ENCODE measurements at places on chromosomes 5 and 9.

- no peak for DNase-seq
These were observed 19.9 kb upstream of the SCGB3A2 start for GRCh38 chr5:147858565-147858964.

DNA sequence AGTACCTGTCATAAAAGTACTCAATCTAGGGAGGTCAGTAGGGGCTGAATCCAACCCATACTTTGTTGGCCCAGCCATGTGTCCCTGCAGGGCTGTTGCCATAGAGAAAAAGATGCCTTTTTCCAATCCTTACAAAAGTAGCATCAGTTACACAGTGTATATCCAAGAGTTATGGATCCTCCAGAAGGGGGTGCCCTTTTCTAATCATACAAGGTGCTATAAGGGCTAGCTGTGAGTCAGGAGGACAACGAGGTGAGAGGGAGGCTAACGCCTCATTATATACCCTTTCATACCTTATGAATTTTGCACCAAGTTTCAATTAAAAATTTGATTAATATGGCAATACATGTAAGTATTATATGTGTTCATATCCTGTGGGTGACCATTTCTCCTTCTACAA lies 4.8 kb downstream of the KIAA0825 start:
- no peak for DNase-seq

GRCh38 chr5:177103523-177104253 lies 17.0 kb downstream of the FGFR4 start:
- no peak for DNase-seq

DNA sequence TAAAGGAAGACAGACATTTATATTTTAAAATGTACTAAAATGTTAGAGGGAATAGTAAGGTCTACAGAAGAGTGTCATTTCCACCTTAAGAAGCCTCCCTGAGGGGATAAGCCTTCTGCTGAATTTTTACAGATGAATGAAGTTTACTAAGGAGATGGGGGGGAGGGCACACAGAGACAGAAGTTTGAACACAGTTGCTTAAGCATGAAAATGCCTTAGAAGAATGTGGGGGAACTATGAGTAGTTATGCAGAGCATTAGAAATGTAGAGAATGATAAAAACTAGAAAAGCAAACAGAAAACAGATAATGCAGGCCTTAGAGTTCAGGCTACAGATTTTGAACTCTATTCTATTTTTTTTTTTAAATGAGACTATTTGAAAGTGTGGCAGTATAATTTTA lies 232.2 kb upstream of the VLDLR start:
- DNase-seq, result no peak

- no peak for DNase-seq
These were observed 202.5 kb downstream of the MEF2C start for GRCh38 chr5:88680253-88681132.

DNA sequence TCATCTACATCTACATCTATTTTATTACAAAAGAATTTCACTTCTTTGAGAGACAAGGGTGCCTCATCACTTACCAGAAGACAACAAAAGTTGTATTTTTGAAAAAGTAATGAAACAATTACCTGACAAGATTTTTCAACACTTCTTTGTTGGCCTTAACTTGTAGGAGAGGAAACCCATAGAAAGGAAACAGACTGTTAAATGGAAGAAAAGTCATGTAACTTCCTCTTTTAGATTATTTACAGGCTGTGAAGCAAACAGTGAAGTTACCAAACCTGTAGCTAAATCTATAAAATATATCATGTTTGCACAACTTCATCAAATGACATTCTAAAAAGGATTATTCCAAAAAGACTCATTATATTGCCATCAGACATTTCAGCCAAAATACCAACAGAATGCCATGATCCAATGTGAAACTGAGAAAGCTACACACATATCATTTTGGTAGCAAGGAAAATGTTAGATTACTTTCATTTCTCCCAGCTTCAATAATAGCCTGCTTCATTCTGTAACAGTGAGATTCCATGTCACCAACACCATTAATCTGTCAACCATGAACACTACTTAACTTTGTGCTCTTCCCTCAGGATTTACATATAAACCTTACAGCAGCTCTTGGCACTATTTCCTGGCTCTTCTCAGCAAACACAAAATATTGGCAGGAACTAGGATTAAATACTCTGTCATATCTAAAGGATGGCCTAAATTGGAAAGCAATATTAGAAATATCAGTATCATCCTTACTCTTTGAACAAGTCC lies 122.5 kb downstream of the MCTP1 start:
- no peak for DNase-seq

DNA sequence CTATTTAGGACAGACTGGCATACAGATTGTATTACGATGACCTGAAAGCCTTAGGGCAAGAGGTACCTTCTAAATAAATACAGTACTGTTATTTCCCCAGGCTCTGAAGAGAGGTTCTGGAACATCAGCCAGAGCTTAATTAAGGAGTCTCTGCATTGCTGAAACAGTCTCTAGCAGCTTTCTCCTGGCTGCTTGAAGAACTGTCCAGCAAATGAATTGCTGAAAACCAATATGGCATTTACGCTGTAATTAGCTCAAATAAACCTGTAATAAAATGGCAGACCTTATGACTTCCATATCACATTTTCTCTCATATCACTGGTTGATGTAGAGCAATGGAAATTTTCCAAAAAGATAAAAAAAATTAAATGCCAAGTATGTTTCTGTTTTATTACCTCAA lies 636.3 kb downstream of the GABRG2 start:
- DNase-seq, result no peak

- no peak for DNase-seq
These were observed 48.0 kb upstream of the CEP78 start for GRCh38 chr9:78187763-78188484.

DNA sequence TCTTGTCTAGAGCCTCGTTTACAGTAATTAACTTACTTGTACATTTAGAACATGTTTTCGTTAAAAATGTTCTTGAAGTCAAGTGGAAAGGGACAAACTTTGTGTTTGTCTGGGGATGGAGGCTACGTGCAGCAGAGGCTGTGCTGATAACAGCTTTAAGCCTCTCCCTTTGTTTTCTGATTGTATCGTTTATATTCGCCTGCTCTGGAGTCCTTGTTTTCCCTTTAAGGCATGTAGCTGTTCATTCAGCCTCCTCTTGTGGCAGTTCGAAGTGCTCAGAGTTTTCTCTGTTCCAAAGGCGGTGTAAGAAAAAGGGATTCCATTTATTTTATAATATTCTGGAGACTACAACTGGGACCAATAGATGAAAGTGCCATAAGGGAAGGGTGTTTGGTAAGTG lies 1.9 kb downstream of the SLC36A1 start:
- no peak for DNase-seq

- no peak for DNase-seq
These were observed 13.8 kb downstream of the FOXE1 start for GRCh38 chr9:97866848-97867247.

DNA sequence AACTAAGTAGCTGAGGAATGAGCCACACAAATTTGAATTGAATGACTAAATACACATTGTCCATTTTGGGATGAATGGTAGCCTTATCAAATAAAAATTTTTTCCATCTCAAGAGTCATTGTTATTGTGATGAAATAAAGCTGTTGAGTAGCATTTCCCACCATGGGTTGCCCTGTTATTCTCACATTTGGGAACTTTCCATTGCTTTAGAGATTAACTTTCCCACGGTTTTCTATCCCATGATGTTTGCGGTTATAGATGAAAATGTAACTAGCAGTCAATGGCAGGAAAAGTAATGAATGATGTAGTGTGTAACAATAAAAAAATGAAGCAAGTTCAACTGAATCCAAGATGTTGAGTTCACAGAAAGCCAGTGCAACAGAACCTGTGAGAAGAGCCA lies 59.9 kb upstream of the PLPP1 start:
- DNase-seq, result no peak

DNA sequence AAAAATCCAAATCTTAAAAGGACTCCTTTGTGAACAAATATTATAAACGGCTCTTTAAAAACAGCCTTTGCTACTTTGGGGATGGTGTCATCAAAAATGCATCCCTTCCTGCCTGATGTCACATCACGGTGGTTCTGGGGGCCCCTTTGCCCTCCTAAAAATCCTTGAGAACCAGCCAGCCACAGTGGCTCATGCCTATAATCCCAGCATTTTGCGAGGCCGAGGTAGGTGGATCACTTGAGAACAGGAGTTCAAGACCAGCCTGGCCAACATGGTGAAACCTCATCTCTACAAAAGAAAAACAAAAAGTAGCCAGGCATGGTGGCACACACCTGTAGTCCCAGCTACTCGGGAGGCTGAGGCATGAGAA lies 43.9 kb downstream of the FNBP1 start:
- no peak for DNase-seq

DNA sequence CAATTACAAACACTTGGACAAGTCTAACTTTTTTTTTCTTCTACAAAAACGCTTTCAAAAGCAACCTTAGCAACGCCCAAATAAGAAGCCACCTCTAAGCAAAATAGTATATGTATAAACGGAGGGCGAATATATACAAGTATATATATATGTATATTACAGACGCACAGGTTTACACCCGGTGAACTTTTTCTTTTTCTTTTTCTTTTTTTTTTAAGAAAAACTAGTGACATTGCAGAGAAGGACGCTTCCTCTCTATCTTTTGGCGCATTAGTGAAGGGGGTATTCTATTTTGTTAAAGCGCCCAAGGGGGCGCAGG lies 200 bp downstream of the NPR3 start:
- DNase-seq, result no peak

DNA sequence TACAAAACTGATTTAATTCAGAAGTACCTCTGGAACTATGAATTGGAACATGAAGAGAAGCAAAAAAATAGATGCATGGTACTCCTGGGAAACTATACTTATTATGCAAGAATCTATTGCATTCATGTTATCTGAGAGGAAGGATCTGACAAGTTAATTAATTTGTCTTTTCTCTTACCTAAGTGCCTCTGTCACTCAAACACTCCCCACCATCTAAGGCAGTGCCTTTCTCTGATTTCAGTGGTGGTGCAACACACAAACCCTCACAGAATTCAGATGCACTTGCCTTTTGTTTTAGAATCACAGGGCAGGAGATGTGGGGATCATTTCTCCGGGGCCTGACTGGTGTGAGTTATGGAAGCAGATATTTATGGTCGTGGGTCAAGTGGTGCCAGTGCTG lies 52.5 kb upstream of the C9orf72 start:
- no peak for DNase-seq

- DNase-seq, result no peak
These were observed 10.8 kb downstream of the MAPKAP1 start for GRCh38 chr9:125696106-125696647.

DNA sequence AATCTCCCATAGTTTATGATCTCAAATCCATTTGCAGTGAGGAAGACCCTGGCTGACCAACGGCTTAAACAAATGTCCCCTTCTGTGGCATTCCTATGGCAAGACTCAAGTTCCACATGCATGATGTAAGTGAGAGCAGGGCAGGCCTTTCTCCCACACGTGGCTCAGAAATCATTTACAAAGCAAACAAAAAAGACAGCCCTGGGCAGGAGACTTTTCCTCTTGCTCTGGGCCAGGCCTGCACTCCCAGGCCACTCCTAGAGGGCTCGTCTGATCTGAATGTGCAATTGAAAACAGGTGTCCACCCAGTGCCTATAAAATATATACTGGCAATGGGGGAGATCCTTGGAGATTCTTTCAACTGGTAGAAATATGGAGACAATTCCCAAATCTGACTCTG lies 123.1 kb downstream of the DMRT2 start:
- no peak for DNase-seq

- no peak for DNase-seq
These were observed 4.3 kb upstream of the ASB6 start for GRCh38 chr9:129646252-129646651.

DNA sequence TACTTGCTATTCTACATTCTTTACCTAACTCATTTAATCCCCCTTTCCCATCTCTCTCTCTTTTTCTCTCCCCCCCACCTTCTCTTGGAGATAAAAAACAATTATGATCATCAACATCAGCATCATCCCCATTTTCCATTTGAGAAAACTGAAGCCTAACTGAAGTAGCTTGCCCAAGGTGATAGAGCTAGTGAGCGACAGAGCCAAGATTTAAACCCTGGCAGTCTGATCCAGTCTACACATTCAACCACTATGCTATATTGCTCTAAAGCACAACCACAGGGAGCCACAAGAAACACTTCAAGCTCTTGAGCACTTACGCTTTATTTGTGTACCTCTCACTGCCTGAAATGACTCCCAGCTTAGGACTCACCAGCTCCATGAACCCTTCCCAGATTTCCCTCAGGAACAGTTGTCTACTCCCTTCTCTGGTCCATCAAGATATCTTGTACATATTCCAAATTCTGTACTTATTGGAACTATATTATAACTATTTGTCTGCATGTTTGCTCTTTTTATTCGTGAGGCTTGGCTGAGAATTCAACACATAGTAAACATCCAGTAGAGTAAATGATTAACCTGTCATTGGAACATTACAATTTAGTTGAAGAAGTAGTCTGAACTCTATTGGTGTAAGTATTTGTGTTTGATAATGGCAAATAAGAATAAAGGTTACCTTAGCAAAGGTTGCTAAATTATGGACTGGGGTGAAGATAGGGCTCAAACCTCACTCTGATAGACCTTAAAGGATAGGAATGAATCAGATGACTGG lies 164.8 kb downstream of the EFNA5 start:
- DNase-seq, result no peak

DNA sequence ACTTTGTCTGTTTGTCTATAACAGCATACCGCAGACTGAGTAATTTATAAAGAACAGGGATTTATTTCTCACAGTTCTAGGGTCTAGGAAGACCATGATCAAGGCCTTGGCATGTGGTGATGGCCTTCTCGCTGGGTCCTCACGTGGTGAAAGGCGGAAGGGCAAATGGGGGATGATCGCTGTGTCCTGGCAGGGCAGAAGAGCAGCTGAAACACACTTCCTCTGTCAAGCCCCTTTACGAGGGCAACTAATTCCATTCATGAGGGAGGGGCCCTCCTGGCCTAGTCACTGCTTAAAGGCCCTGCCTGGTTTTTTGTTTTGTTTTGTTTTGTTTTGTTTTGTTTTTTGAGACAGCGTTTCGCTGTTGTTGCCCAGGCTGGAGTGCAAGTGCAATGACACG lies 41.9 kb upstream of the UBTD2 start:
- DNase-seq, result no peak

DNA sequence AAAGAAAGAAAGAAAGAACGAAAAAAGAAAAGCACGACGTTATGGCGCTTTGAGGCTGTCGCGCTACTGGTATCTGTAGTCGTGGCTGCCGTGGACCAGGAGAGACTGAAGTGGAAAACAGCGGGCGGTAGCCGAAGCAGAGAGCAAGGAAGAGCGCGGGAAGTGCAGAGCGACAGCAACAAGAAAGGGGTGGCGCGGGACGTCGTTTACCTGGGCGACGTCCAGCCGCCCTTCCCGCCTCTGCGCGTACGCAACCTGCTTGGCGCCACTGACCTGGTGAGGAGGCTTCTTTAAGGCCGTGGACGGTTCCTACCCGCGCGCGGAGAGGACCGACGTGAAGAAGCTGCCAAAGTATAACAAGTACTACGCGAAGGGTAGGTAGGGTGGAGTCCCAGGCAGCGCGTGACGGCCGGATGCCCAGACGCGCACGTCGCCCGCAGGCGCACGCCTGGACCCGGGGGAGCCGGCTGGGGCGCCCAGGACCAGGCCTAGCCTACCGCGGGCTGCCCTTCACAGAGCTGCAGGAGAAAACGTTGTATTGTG lies 15.4 kb downstream of the CCL28 start:
- no peak for DNase-seq

GRCh38 chr5:141427783-141428426 lies 2.4 kb upstream of the PCDHGA12 start:
- no peak for DNase-seq

Measured in non-pigmented ciliary epithelial cell (primary cell).